NCI-H524 (cell line): ENCODE measurements at places on chromosomes 12 and 14.

GRCh38 chr14:68987653-68988036 lies 8.5 kb upstream of the ACTN1 start:
- DNase-seq, result peak; percentile 12

GRCh38 chr12:130049666-130050065 lies 112.6 kb upstream of the FZD10 start:
- DNase-seq, result no peak

- DNase-seq, result peak; percentile 85
Measured at GRCh38 chr14:103391048-103391447, 5.8 kb downstream of the MARK3 start.

- DNase-seq, result no peak
Measured at GRCh38 chr14:92520102-92521057, 6.8 kb downstream of the RIN3 start.
